MCF 10A (cell line): ENCODE measurements at places on chromosomes 3 and 15. TPM values are rescaled to one million over a fixed set of nuclear protein-coding genes. Genes with fewer than 3 reads are reported as not detected.

The TRIM42 gene
- not detected in 2 replicates for total RNA-seq

The CD80 gene
- not detected in 2 replicates for total RNA-seq

The GOLGA6L7 gene
- total RNA-seq = not detected in 2 replicates

DNA sequence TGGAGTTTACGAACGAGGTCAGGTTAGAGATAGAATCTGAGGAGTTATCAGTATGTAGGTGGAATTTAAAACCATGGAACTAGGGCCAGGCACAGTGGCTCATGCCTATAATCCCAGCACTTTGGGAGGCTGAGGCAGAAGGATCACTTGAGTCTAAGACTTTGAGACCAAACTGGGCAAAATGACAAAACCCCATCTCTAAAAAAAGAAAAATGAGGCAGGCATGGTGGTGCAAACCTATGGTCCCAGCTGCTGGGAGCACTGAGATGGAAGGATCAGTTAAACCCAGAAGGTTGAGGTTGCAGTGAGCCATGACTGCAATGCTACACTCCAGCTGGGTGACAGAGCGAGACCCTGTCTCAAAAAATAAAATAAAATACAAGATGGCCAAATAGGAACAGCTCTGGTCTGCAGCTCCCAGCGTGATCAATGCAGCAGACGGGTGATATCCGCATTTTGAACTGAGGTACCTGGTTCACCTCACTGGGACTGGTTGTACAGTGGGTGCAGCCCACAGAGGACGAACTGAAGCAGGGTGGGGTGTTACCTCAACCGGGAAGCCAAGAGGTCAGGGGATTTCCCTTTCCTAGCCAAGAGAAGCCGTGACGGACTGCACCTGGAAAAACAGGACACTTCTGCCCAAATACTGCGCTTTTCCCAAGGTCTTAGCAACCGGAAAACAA lies 33.3 kb downstream of the ZMAT3 start:
- peak overlapping the region; percentile 92 for H3K27ac ChIP-seq
- H3K27me3 ChIP-seq = no peaks in the 10 kb centered on the region
- DNase-seq = no peak
- H3K4me3 ChIP-seq = no peak overlapping the region

The NPTN gene
- total RNA-seq = 71.0 and 78.9 TPM in 2 replicates

The LSAMP gene
- not detected in 2 replicates for total RNA-seq

- no peaks in the 10 kb centered on the region for H3K36me3 ChIP-seq
- H3K27me3 ChIP-seq = no peaks in the 10 kb centered on the region
- H3K4me1 ChIP-seq = no peaks in the 10 kb centered on the region
- no peak overlapping the region for H3K27ac ChIP-seq
- peak; percentile 21 for DNase-seq
- no peak overlapping the region for H3K4me3 ChIP-seq
Observed at GRCh38 chr3:169390271-169390670, 273.2 kb downstream of the MECOM start.

GRCh38 chr3:55476515-55476914 lies 10.6 kb downstream of the WNT5A start:
- peaks cover 11% of the 10 kb centered on the region for H3K4me1 ChIP-seq
- H3K36me3 ChIP-seq = peaks cover 58% of the 10 kb centered on the region
- H3K4me3 ChIP-seq = no peak overlapping the region
- DNase-seq = peak; percentile 69
- H3K27me3 ChIP-seq = no peaks in the 10 kb centered on the region

DNA sequence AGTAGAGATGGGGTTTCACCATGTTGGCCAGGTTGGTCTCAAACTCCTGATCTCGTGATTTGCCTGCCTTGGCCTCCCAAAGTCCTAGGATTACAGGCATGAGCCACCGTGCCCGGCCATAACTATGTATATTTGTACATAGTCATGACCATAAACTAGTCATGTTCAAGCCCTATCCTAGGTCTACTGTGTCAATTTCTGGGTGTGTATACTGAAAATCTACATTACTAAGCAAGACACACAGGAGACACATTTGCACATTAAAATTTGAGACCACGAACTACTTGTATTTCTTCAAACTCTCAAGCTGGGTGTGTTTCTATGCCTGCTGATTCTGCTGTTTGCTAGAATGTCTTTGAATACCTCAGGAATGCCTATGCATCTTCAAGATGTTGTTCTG lies 451.3 kb upstream of the MCTP2 start:
- no peak overlapping the region for H3K27ac ChIP-seq
- no peaks in the 10 kb centered on the region for H3K27me3 ChIP-seq
- H3K4me3 ChIP-seq = no peak overlapping the region
- H3K4me1 ChIP-seq = no peaks in the 10 kb centered on the region
- no peak for DNase-seq

- DNase-seq = no peak
- no peaks in the 10 kb centered on the region for H3K36me3 ChIP-seq
- H3K27ac ChIP-seq = no peak overlapping the region
Observed at GRCh38 chr3:72388644-72389043, 459.6 kb downstream of the SHQ1 start.

DNA sequence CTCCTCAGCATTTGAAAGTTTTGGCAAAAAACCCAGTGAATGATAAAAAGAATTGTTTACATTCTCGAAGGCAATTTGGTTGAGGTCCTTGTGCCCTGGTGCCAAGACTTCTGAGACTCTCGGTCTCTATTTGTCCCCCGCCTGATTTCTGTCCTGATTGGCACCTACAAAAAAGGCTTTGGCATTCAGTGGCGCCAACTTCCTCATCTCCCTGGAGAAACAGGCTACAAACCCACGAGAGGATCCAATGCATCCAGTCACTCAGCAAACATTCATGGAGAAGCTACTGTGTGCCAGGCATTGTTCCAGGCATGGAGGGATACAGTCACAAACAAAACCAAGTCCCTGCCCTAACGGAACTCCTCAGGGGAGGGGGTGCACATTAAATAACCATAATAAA lies 42.7 kb downstream of the HES1 start:
- no peak for DNase-seq
- no peak overlapping the region for H3K27ac ChIP-seq
- H3K27me3 ChIP-seq = no peaks in the 10 kb centered on the region

DNA sequence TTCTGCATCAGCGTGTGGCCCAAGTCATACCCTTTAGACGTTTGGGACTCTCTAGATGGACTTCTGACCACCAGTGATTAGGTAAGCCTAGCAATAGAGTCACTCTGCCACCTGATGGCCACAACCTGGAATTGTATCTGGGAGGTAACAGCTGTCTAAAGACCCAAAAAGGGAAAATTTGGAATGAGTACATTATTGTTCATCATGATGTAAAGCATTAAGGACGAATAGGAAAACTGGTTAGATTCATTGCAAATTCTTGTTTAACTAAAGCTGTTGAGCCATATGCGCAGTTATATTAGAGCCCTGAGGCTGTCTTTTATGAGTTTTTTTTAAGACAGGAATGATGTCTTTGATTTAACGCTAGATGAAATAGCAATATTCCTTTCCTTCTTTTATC lies 63.6 kb downstream of the FAM81A start:
- H3K27me3 ChIP-seq = no peaks in the 10 kb centered on the region
- no peak overlapping the region for H3K27ac ChIP-seq
- H3K4me3 ChIP-seq = no peak overlapping the region

The GUCA1C gene
- not detected in 2 replicates for total RNA-seq

DNA sequence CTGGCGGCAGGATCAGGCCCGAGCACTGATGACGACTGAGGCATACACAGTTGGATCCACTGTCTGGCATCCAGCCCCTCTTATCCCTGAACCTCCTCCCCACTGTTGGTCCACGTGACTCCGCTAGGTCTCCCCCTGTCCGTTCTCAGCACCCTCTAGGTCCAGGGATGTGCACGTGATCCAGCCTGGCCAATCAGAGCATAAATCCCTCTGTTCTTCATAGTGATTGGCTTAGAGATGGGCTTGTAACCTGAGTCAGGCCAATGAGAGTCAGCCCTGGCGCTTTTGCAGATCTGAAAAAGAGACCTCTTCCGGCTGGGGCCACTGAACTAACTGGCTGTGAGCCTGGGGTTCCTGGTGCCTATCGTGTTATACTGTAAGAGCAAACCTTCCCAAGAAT lies 20.5 kb upstream of the IQSEC1 start:
- peaks cover 7% of the 10 kb centered on the region for H3K4me1 ChIP-seq
- peaks cover 11% of the 10 kb centered on the region for H3K27me3 ChIP-seq
- no peak for DNase-seq
- H3K27ac ChIP-seq = no peak overlapping the region
